ENCODE measurements at places on chromosomes 2 and 18. TPM values are rescaled to one million over a fixed set of nuclear protein-coding genes. Genes with fewer than 3 reads are reported as not detected.

The GCKR gene
- total RNA-seq, result 1.8 TPM

The CWC22 gene
- total RNA-seq, result 23.9 TPM

The EMX1 gene
- 0.44 TPM for total RNA-seq

The CHRNG gene
- not detected for total RNA-seq

The CPS1 gene
- total RNA-seq, result 5.2 TPM

The MOGAT1 gene
- total RNA-seq, result not detected

The IL18R1 gene
- total RNA-seq, result 7.0 TPM

The LINC00305 gene
- total RNA-seq, result not detected

The IGFBP2 gene
- total RNA-seq, result 16.0 TPM

The C2orf80 gene
- total RNA-seq, result not detected

The LGALSL gene
- 16.5 TPM for total RNA-seq

DNA sequence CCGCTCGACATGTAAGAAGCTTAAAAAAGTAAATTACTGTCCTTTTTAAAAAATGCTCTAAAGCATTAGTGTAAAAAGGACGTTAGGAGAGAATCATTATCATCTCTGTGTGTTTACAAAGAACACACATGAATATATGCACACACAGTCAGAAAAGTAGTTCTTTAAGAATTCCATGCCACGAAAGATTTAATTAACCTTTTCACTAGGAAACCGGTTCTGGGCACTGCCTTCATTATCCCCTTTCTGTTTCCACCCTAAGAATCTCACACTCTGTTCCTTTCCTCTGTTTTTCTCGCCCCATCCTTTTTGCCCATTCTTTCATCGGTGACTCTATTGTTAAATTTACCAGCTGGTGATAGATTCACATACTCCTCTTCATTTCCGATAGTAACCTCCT is 338.6 kb downstream of the DCC start:
- DNase-seq, result no peak

DNA sequence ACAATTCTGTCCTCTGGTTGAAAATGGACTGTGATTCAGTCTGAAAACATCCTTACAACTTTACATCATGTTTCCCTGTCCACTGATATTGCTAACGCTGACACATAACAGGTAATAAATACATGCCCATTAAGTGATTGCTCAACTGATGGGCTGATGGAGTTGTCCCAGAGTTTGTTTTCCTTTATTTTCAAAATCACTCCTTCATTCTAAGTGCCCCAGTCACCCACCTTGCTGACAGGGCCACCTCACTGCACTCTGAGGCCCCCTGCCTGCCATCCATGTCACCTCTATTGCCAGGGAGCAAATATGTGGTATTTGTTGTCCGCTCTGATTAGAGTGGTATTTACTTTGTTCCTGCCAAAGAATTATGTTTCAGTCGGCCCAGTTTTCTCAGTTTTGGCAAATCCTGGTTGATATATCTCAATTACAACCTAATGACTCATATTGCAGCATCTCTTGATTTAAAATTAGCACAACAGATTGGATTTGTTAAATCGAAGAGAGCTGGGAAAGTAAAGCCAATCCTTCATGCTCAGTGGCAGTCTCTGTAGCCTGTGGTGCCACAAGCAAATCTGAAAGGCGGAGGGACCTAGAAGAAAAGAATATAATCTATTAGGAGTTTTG is 105.1 kb downstream of the RDH14 start:
- DNase-seq, result no peak

DNA sequence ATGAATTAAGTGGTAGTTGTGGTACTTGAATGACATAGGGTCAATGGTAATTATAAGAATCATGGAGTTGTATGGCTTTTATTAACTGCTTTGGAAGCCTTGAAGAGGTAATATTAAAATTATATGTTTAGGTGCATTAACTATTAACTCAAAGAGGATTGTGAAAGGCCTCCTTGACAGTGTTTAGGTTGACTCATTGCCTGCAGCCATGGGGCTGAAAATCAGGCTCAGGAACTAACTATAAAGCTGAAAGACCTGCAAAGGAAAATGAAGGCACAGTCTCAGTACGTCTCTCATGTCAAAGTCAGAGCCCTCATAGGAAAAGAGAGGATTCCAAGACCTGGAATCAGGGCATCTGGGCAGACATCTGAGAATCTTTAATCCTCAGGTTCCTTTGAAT is 31.0 kb downstream of the CACNB4 start:
- no peak for DNase-seq

DNA sequence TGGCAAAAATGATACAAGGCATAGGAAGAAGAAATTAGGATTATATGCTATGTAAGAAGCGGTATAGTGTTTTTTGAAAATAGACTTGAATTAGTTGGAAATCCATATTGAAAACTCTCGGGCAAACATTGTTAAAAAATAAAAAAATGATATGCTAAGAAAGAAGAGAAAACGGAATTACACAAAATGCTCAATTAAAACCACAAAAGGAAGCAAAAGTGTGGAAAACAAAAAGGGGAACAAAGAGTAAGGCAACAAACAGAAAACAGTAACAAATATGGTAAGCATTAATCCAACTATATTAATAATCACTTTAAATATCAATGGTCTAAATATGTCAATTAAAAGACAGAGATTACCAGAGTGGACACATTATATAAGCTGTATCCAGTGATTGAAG is 58.4 kb downstream of the TXNL1 start:
- no peak for DNase-seq

DNA sequence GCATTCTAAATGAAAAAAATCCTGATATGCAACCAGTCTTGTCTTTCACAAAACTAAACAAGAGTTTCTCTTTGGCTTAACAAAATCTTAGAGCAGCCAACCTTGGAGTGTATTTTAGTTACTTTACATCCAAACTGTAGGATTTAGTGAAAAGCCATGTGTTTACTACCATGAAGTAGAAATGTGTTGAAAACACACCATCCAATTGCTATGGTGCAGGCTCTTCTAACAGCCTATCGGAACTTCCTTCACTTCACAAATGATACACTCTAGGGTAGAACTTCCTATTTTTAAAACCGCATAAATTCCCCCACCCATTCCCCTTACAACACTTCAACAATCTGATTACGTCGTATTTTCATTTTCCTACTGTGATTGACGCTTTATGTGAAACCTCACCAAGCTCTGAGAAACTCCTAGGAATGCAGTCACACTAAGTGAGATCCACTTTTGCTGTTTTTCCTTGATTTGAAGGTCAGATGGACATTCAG is 74.4 kb upstream of the MAP4K4 start:
- DNase-seq, result no peak

DNA sequence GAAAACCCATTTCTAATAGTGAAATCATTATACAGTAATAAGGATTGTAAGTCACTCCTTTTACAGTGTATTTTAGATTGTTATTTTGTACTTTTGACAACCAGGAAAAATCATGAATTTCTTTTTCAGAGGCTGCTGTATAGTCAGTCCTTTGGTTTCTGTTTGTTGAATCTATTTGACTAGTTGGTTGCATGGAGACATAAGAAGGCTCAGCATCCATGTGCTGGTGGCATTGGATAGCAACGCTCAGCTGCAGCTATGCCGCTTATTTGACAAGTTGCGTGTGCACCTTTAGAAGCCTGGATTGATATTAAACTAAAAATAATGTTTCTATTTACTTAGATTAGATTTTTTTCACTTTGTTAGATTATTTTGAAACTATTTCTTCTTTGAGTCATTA is 254.1 kb upstream of the SYT4 start:
- no peak for DNase-seq

DNA sequence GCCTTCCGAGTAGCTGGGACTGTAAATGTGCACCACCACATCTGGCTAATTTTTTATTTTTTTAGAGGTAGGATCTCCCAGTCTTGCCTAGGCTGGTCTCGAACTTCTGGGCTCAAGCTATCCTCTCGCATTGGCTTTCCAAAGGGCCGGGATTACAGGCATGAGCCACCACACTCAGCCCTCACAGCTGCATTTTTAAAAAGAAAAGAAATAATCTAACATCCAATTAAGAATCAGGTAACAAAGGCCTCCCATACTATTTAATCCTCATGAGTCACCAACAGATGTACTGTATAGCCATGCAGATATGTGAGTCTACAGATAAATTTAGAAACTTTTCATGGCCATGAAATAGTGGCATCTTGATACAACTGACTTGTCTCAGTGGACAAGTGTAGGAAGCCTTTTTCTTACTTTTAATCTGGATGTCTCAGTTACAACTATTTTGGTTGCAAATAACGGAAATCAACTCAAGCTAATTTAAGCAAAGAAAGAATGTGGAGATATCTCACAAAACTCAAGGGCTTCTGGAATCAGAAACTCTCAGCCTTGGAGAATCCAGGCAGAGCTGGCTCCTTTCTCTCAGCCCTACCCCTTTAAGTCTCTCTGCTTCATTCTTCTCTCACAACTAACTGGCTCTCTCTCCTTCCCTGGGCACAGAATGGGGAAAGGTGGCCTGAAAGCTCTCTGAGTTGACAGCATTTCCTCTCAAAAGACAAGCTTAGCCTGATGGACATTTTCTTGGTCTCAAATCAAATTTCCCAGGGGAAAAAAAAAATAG is 12.8 kb upstream of the PPM1B start:
- DNase-seq, result no peak

- no peak for DNase-seq
Observed at GRCh38 chr2:127066942-127067341, 40.0 kb downstream of the BIN1 start.

GRCh38 chr2:7209757-7210555 is 292.7 kb downstream of the RNF144A start:
- no peak for DNase-seq

DNA sequence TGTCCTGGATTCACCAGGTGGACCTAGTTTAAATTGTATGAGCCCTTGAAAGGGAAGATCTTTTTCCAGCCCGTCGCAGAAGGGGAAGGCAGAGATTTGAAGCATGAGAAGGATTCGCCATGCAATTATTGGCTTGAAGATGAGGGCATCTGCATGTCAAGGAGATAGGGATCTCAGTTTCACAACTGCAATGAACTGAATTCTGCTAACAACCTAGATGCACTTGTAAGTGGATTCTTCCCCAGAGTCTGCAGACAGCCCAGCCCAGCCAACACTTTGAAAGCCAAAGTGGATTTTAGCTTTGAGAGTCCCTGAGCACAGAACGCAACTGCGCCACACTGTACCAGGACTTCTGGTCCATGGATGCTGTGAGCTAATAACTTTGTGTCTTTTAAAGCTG is 286.0 kb downstream of the TSN start:
- DNase-seq, result no peak

DNA sequence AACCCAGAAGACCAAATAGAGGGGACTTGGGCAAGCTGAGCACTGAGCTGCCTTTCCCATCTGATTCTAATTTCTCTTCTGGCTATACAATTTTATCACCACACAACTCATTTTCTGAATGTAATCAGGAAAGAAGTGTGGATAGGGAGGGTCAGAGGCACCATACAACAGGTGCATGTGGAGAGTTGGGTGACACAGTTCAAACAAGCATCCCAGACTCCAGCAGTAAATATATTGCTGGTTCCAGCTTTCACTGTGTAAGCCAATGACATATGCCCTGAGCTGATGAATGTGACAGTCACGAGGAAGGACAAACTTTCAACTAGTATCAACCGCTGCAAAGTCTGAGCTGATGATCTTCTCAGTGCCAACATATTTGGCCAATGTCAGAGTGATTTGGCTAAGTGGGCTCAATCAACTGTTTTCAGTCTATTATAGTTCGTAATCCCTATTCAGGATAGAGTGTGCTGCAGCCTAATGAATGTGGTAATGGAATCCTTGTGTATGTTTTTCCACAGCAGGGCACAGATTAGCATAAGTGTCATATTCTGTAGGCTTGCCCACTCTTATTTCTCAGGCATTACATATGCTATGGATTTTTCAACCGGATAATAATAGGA is 109.9 kb upstream of the MEIS1 start:
- no peak for DNase-seq

- DNase-seq, result no peak
Observed at GRCh38 chr2:49070716-49071115, 83.6 kb downstream of the FSHR start.

GRCh38 chr2:127414638-127415592 is 3.3 kb upstream of the PROC start:
- DNase-seq, result no peak

GRCh38 chr2:233901367-233901766 is 15.8 kb upstream of the TRPM8 start:
- DNase-seq, result no peak

DNA sequence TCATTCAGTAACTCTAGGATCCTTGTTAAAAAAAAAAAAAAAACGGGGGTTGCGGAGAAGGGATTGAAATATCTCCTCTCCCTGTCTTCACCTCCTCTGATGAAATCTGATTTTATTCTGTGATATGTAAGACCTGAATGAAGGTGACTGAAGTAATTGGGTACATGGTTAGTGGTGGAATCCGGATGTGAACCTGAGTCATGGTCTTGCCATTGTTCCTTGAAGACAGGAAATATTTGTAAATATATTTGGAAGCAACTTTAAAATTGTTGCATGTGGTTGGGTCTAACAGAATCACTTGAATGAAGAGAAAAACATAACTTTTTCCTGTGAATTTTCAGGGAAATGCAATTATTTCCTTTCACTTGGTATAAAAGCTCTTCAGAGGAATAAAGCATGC is 3.0 kb upstream of the IL1A start:
- no peak for DNase-seq

DNA sequence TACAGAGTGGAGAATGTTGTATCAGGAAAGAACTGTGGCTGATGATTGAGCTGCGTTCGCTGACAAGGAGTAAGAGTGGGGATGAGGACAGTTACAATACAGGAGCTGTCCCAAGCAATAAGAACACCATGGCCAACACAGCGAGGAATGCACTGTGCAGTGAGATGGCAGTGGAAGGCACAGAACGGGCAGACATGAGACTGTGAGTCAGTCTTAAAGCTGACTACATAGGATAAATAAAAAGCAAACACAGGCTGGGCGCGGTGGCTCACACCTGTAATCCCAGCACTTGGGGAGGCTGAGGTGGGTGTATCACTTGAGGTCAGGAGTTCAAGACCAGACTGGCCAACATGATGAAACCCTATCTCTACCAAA is 89.8 kb downstream of the CABYR start:
- no peak for DNase-seq

- DNase-seq, result no peak
Observed at GRCh38 chr18:63858456-63858855, 29.0 kb upstream of the SERPINB2 start.

DNA sequence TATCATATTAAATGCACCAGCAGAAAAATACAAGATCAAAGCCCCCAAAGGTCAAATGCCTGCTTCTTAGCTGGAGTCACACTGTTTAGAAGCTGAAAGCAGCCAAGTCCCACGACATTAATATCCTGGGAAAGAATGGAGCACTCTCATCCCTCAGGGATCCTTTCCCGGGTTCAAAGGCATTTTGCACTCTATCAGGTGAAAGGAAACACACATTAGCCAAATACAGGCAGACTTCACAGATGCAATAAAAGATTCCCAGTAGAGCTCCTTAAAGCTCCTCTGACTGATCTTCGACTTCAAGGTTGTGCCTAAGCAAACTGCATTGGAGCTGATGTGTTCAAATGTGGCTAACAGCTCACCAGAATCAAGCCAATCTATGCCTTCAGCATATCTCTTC is 158.4 kb downstream of the RNF152 start:
- no peak for DNase-seq

All from breast epithelium (tissue), 4 donors.